ENCODE measurements at places on chromosomes 6 and 20. TPM values are rescaled to one million over a fixed set of nuclear protein-coding genes. Genes with fewer than 3 reads are reported as not detected.

PREX1 gene
- total RNA-seq = 12.5 TPM

GRIK2 gene
- total RNA-seq = under 0.01 TPM

TPD52L1 gene
- total RNA-seq = 6.3 TPM

BPIFB2 gene
- total RNA-seq = 0.05 TPM

Data from thymus (tissue), 14 donors.